ENCODE measurements at places on chromosomes 7 and 10.

- DNase-seq: no peak
Measured at GRCh38 chr10:132112611-132113010, 46.9 kb downstream of the JAKMIP3 start.

DNA sequence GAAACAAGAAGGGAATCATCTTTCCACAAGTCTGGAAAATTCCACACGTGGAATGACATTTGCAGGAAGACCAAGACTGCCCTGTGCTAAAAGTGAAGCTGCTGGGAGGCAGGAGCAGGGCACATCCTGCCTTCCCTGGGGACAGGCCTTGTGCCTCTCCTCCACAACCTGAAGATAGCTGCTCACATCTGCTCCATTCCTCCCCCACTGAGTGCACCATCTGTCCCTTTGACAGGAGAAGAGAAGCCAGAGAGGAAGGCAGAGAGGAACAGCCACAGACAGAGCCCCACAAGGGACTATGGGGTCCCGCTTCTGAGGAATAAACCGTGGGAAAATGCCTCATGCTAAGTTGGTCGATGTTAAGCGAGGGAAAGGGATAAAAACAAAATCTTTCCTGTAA, 15.9 kb upstream of the FAM171A1 start:
- peak; percentile 80 for DNase-seq

DNA sequence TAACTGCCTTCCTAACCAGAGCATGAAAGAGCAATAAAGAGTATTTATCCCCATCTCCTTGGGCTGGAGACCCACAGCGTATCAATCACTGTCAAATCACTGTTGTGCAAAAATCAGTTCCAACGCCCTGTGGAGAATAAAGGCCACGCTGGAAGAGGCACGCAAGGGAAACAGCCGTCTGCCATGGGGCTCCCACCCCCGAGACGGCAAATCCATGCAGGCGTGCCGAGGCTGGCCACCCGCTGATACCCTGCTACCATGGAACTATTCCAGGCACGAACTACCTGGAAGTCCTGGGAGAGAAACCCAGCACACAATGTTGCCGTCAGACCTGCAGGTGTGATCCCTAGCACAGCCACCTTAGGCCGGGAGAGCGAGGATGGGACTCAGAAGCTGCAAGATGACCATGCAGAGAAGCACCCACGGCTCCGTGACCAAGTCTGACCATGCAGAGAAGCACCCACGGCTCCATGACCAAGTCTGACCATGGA, 185.3 kb downstream of the DIP2C start:
- no peak for DNase-seq

DNA sequence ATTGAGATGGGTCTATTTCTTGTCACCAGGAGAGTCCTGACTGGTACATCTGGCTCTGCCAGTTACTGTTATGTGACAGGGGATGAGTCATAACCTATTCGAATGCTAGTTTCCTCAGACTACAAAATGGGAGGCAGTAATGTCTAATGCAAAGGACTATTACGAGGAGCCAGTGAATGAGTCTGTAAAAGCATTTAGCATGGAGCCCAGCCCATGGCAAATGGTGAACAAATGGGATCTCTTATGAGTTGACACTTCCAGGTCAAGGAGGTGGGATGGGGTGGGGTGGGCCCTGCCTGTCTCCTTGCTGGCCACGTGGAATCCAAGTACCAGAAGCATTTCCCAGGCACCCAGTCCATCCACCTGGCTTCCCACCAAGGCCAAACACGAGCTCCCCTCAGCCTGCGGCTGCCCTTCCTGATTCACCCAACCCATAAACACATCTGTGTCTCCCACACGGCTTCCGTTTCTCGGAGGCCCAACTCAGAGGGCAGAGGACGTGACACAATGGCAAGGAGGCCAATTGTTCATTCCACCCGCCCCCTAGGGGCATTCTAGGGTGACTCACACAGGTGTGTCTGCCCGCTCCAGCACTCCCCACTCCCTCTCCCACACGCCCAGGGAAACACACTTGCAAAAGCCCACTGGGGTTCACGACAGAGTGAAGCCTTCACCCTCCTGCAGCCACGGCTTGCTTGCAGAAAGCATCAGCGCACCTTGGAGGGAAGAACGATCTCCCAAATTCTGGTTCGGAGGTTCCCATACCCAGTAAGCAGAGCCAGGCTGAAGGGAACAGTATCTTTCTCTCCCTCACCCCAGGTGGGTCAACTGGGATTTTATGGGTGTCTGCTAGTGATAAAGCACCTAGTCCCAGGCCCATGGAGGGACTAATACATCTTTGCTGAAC, 109.8 kb downstream of the SH3PXD2A start:
- no peak for DNase-seq

DNA sequence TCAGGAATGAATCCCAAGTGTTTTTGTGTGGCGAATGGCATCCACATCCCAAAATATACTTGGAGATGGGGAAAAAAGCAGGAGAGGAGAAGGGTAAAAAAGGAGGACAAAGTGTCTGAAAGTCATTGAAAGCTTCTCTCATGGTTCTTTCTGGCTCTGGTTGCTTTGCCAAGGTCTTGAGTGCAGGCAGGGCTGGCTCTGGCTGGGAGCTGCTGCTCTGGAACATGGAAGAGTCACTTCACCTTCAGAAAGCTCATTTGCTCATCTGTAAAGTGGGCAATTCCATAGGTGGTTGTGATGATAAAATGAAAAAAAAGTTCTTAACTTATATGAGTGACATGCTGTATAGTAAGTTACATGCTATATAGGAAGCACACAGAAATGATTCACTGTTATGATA, 2.9 kb upstream of the PRSS2 start:
- no peak for DNase-seq

- DNase-seq: peak; percentile 45
Measured at GRCh38 chr10:35456153-35456720, 119.9 kb downstream of the CCNY start.
